AG04449 (cell line): ENCODE measurements at places on chromosomes 5 and 9.

DNA sequence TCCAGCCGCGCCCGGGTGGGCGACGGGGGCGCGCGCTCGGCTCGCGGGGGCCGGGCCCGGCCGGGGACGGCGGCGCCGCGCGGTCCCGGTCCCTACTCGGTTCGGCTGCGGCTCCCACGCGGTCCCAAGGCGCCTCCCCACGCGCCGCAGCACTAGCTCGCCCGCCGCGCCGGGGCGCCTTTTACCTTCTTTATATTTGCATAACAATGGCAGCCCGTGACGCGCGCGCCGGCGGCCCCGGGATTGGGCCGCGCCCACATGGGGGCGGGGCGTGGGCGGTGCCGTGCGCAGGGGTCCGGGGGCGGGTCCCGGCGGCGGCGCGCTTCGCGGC is at the start of gene NRARP:
Gene NRARP (minus strand): TSS at position 154 of the 331 bp plus-strand sequence. CDS start 343 bp downstream, outside the sequence.
- no peak for DNase-seq

DNA sequence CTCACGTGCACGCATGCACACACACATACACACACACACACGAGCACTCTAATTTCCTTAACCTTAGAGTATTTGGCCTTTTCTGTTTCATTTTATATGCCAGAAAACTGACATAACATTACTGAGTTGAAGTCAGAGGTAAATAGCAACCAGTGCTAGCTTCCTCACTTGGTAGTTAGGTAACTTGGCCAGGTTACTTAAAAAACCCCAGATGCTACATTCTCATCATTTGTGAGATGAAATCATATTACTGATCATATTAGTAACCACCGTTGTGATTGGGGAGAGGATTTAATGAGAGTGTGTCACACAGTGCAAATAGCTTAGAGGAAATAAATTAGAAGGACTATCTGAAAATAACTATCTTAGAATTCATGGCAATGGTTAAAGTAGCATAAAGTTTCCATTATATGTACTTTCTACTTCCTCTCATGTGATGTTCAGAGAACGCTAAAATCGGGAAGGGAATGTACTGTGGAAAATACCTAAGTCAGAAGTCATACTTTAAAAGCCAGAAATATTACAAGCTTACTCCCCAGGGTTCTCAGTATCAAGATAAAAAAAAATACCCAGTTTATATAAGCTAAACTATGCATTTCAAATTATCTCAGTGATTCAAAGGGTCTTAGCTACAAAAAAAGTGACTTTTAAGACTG is 120.5 kb downstream of the TUSC1 start:
- DNase-seq = no peak

DNA sequence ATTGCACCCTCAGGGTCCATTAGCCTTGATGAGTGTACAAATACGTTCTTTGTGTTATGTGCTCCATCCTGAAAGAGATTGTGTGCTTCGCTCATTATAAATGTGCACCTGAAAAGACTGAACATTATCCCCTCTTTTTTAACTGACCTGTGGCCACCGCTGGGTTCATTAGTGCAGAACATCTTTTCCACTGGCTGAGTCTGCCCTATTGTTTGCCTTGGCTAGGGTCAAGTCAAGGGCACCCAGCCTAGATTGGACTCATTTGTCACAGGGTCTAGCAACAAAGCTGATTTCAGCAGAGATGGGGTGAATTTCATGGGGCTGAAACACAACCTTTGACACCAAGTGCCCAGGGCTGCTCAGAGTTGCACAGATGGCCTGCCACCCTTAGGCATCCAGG is 764.1 kb upstream of the ARRDC3 start:
- no peak for DNase-seq

- DNase-seq = no peak
Measured at GRCh38 chr9:16421532-16421931, 448.9 kb downstream of the BNC2 start.

DNA sequence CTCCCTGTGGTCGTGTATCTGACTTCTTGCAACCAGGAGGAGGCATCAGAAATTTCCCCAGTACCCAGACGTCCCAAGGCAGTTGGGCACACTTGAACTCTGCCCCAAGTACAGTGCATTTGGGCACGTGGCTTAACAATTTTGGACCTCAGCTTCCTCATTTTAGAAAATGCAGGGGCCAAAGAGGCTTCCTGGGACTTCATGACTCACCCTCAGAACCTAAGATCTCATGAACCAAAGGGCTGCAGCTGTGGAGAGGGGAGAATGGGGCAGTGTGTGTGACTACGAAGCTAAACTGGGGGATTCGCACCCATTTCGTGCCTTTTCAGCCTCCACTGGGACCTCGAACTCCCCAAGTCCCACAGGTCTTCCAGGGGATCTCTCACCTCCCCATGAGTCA is 59.2 kb downstream of the SYK start:
- DNase-seq = no peak

GRCh38 chr9:109317311-109317978 is 3.4 kb downstream of the EPB41L4B start:
- DNase-seq = no peak

GRCh38 chr5:39775086-39775796 is 350.5 kb upstream of the DAB2 start:
- DNase-seq = peak; percentile 79

DNA sequence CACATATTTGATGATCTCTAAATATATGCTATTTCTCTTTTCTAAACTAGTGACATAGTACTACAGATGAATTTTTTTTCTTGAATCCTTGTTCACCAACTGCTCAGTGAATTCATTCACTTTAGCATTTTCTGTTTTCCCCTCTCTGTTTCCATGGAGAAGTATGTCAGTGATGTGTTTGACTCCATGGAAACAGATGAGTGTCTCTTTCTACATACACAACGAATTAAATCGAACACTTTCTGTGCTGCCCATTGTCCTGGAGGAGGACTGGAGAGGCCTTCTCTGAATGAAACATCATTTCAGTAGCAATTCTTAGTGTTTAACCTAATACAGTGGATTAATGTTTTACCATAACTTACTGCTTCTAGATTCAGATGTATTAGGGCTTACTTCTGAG is 9.5 kb downstream of the INVS start:
- no peak for DNase-seq

DNA sequence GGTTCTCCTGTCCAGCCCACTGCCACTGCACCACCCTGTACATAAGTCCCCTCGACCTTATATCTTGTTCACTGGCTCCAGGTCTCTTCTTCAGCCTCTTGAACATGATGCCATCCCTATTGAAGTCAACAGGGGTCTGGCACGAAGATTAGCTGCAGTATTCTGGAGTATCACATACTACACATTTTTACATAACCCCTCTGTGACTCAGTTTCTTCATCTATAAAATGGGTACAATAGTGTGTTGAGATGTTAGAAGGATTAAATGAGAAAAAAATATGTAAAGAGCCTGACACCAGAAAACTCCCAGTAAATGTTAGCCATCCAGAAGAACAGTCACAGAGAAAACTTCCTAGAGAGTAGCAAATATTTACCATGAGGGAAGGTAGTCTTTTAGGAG is 98.9 kb downstream of the PIK3R1 start:
- no peak for DNase-seq

GRCh38 chr5:38600329-38601045 is 44.0 kb upstream of the LIFR start:
- DNase-seq = no peak

- DNase-seq = no peak
Measured at GRCh38 chr5:59587489-59588337, 305.8 kb downstream of the PDE4D start.

DNA sequence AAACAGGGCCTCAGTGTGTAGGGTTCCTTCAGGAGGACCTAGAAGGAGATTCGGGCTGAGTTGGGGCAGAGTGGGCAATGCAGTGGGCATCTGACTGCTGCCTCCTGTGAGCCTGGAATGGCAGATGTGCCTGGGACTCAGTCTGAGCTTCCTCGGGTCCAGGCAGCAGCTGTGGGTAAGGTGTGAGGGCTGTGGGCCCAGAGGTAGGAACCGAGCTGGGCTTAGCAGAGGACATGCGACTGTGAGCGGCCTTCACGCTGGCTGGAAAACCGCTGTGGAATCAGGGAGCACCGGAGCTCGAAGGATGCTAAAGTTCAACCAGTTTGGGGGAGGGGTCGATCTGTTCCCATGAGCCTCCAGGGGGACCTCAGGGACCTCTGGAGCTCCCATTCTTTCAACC is 137.0 kb downstream of the PAX5 start:
- DNase-seq = no peak

DNA sequence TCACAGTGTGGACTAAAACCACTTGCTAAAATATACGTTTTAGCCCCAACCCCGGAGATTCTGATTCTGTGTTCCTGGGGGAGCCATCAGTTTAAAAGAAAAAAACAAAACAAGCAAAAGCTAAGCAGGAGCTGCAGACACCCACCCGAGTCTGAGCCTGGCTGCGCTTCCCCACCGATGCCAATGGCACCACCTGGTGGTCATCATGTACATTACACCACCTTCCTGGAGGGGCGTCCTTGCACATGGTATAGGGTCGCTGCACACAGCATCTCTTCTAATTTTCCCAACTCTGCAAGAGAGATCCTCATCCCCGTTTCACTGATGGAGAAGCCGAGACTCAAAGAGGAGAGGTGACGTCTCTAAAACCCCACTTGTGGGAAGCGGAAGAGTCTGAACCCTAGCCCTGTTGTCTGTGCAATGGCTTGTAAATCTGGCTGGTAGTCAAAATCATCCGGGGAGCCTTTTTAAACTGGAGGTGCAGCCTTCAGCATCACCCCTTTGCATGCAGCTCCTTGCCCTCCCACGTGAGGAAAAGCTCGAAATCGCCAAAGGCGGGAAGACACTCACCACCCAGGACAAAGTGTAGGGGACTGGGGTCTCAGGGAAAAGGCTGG is 23.1 kb upstream of the CNOT6 start:
- no peak for DNase-seq

GRCh38 chr9:130292106-130292505 is 26.5 kb downstream of the HMCN2 start:
- DNase-seq = no peak

- no peak for DNase-seq
Measured at GRCh38 chr5:181245427-181246275, 1.9 kb upstream of the RACK1 start.

DNA sequence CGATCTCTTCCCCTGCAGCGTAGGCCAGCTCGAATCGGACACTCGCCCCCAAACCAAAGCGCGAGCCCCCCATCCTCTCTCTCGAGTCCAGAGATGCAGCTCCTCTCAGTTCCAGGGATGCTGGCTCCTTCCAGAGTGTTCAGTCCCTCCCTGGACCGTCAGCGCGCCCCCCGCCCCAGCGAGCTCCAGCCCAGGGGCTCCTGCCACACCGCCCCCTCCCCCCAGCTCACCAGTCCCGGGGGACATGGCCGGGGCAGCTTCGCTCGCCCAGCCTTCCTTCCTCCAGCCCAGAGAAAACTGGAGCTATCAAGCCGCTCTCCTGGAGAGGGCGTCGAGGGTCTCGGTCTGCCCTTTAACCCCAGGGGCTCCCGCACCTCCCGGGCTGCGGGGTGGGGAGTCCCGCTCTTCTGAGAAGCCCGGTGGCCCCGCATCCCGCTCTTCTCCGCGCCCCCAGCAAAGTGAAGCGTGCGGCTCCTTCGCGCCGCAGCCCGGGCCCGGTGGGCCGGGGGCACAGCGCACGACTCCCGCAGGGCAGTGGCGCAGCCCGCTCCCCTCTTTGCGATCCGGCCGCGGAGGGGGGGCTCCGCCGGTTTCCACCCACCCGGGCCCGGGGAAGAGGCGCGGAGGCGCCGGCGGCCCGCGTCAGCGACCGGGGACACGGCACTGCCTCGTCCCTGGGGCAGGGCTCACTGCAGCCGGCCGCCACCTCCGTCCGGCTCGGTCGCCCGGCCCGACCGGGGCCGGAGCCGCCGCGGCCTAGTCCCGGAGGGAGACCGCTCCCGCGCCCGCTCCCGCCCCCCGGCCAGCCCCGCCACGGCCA is 587 bp downstream of the MIER3 start:
- no peak for DNase-seq

DNA sequence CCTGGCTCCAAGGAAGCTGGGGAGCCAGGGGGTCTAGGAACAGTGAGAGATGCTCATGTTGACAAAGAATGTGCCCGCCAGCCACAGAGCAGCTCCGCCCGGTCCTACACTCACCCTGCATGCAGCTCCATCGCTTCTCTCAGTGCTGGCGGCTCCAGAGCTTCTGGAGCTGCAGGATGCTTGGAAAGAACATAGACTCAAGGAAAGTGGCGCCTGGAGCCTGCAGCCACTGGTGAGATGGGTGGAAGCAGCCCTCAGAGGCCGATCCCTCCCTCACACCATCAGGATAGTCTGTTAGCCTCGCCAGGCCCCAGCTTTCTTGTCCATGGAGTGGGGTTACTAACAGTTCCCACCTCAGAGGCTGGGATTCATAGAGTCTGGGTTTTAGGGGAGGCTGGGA is 26.4 kb upstream of the SLC6A19 start:
- DNase-seq = no peak

GRCh38 chr5:155783246-155783645 is 543.7 kb upstream of the SGCD start:
- DNase-seq = no peak

- no peak for DNase-seq
Measured at GRCh38 chr5:610011-610743, 2.0 kb upstream of the CEP72 start.

GRCh38 chr9:20570087-20570486 is 52.2 kb downstream of the MLLT3 start:
- no peak for DNase-seq

DNA sequence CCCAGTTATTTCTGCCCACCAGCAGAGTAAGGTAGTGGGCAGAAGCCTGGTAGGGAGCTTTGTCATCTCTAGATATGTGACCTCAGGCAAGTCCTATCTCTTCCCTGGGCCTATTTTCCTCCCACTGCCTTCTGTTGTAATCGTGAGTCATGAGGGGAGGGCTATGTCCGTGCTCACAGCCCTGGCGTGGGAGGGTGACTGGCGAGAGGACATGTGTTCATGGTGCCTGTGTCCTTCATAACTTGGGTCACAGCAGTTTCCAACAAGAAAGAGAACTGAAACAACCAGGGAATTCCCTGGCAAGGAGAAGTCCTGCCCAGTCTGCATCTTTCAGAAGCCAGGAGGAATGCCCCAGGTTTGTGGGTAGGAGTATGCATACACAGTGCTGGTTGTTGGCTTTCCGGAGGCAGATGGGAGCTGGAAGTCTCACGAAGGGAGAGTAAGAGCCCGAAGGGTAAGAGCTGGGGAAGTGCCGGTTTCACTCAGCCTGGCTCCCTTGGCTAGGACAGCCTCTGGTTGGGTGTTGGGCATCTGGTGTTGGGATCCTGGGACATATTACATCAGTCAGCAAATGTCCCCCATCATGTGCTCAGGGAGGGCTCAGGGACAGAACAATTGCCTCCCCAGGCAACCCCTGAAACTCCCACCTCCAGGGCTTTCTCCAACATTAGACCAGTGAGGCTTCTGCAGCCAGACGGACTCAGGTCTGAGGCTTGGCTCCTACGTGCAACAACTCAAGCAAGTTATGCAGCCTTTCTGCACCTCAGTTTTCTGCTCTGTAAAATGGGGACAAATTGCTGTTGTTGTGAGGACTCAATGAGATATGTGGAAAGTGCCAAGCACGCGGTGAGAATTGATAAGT is 4.3 kb upstream of the TIFAB start:
- no peak for DNase-seq
